Fibroblast of skin of left biceps (primary cell): ENCODE measurements at places on chromosomes 5 and 9.

GRCh38 chr5:66144834-66145390 lies 812 bp downstream of the SREK1 start:
- no peak for DNase-seq

DNA sequence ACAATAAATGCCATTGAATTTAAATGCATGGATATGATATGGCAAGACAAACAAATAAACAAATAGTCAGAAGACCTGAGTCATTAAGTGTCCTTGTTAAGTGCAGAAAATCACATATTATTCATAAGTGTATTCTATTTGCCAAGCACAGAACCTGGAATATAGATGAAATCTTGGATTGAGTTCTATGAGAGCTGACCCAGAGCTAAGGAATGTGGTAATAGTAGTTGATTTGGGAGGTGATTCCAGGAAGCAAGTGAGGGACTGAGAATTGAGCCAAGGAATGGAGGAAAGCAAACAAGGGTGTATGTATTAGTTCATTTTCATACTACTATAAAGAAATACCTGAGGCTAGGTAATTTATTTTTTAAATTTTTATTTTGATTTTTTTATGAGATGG lies 208.9 kb downstream of the TRIM32 start:
- no peak for DNase-seq

DNA sequence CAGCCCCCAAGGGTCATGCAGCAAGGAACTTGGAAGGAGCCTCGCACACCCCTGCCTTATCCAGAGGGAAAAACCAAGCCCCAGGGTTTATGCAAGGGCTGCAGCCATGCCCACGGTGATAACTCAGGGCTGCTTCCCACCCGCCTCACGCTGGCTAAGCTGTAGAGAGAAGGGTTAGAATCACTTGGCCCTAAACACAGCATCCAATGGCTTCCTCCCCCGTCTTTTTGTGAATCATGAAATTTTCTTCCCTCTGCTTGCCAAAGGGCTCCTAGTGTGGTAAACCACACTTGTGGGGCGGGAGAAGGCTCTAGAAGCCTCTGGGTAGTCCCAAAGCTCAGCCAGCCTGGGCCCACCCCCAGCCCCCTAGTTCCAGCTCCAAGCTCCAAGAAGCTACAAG lies 55.9 kb upstream of the ORM1 start:
- DNase-seq, result no peak

- DNase-seq, result no peak
Observed at GRCh38 chr9:124255222-124255621, 2.5 kb upstream of the NEK6 start.

DNA sequence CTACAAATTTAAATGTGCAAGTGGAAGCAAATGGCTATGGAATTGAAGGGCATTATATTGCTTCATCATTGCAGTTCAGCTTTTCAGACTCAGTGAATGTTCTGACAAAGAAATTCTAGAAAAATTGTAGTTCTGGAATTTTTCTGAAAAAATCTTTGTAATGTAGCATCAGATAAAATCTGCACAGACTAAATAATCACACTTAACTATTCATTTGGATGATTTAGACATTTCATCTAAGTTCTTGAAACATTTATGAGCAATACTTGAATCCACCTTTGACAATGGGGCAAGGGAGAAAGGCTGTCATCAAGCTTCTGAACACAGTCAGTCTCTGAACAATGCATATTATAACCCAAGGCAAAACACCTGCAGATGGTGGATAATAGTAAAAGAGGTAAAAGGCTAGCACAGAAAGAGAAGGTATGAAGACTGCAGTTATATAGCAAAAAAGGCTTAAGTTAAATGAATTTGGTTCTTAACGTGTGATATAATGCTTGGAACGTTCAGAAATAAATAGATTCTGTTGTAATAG lies 1352.0 kb upstream of the NUDT12 start:
- DNase-seq, result no peak

- DNase-seq, result no peak
Observed at GRCh38 chr9:135756576-135756975, 54.6 kb downstream of the KCNT1 start.

DNA sequence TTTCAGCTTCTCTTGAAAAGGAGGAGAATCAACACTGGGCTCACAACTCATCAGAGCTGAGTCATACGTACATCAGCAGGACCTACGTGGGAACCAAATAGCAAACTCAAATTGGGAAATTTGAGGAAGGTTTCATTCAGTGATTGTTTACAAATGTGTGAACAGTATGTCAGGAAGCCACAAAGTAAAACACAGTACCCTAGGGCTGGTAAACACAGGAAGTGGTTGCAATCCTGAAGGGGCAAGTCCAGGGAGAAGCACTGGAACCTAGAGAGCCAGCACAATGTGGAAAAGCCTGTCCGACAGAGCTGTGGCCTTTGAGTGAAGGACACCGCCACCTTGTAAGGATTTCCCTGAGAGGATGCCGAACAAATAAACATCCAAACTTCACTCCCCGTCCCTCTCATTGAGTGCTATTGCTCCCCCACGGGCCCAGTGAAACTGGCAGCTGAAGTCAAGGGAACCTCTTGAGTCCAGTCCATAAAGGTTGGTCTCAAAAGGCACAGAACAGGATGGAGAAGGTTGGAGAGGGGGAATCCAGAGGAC lies 26.7 kb upstream of the RICTOR start:
- DNase-seq, result peak; percentile 67

DNA sequence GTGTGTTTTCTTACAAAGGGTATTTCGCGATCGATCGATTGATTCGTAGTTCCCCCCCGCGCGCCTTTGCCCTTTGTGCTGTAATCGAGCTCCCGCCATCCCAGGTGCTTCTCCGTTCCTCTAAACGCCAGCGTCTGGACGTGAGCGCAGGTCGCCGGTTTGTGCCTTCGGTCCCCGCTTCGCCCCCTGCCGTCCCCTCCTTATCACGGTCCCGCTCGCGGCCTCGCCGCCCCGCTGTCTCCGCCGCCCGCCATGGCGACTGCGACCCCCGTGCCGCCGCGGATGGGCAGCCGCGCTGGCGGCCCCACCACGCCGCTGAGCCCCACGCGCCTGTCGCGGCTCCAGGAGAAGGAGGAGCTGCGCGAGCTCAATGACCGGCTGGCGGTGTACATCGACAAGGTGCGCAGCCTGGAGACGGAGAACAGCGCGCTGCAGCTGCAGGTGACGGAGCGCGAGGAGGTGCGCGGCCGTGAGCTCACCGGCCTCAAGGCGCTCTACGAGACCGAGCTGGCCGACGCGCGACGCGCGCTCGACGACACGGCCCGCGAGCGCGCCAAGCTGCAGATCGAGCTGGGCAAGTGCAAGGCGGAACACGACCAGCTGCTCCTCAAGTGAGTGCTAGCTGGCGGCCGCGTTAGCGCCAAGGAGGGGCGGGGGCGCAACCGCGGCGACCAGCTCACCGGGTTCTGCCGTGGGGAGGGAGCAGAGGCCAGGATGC lies 480 bp downstream of the LMNB1 start:
- no peak for DNase-seq

GRCh38 chr5:67383451-67383850 lies 186.9 kb upstream of the CD180 start:
- no peak for DNase-seq

- DNase-seq, result no peak
Observed at GRCh38 chr5:134965271-134965825, 2.4 kb upstream of the CATSPER3 start.
